ENCODE measurements at places on chromosomes 12 and 14.

DNA sequence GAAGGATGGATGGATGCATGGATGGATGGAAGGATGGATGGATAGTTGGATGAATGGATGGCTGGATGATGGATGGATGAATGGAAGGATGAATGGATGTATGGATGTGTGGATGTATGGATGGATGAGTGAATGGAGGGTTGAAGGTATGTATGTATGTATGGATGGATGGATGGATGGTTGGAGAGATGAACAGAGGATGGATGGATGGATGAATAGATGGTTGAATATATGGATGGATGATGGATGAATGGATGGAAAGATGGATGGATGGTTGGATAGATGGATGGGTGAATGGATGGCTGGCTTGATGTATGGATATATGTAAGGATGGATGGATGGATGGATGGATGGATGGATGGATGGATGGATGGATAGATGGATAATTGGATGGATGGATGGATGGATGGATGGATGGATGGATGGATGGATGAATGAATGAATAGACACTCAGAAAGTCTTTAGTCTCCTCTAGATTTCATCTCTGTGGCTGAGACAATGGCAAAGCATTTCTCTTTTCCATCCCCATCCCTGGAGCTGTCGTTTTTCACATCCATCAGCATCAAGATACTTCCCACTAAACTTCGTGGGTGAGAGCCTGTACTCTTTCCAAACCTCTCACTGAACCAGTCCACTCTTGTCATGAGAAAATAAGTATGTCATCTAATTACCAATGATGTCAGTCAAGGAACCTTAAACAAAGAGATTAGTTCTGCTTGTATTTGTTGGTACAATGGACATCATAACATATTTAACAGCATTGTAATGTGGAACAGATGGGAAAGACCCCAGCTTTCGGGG lies 74.8 kb upstream of the CLMN start:
- DNase-seq: no peak

GRCh38 chr12:109741286-109741969 lies 27.8 kb downstream of the FAM222A start:
- DNase-seq: no peak

DNA sequence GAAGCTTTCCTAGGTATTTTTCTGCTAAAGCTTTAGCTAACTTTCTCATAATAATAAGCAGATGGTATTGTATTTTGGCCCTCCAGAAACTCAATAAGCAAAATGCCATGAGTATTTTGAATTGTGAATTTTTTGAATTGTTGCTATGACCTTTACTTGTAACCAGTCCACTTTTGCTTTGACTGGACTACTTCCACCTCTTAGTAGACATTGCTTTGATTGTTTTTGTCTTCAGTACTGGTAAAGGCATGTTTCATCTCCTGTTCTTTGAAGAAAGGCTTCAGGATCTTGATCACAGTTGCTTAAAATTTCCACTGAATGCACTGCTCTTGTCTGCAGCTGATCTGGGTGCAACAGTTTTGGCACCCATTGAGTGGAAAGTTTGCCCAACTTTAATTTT lies 102.3 kb downstream of the TRMT5 start:
- no peak for DNase-seq

GRCh38 chr12:50057896-50058670 lies 687 bp downstream of the ASIC1 start:
- no peak for DNase-seq

DNA sequence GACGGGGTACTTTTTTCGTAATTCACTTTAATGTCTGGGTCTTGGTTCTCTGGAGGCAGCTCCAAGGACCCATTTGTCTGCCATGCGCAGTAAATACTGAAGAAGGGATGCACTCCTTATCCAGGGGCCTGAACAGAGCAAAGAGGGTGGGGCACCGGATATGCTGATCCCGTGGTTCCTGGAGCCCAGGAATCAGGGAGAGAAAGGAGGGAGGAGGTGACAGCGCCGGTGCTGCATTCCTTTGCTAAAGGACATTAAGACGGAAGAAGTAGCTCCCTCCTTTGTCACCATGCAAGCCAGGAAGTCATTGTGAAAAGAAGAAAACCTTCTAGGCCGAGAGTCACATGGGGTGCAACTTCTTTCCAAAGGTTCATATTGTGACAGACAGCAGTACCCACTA lies 1057.7 kb downstream of the VRK1 start:
- no peak for DNase-seq

GRCh38 chr12:38391007-38391406 lies 74.4 kb downstream of the ALG10B start:
- no peak for DNase-seq

GRCh38 chr14:45125754-45126153 lies 8.5 kb downstream of the FKBP3 start:
- no peak for DNase-seq

DNA sequence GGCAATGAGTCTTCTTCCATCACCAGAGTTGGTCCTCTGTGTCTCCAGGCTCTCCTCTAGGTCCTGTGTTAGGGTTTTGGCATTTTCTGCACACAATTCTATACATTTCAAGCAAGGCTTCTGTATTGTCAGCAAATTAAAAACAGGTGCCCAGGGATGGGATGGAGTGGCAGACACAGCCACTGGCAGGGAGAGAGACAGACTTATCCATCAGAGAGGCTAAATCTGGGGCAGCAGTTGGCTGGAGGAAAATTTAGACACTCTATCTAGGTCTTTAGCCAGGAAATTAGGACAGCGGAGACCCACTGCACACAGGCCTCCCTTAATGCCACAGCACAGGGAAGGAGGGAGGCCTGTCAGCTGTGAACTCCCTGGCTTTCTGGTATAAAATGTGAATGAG lies 20.2 kb downstream of the PLEKHD1 start:
- no peak for DNase-seq

GRCh38 chr12:53482626-53483168 lies 16.6 kb downstream of the MAP3K12 start:
- no peak for DNase-seq

GRCh38 chr12:130799051-130799450 lies 40.0 kb downstream of the STX2 start:
- DNase-seq: no peak

DNA sequence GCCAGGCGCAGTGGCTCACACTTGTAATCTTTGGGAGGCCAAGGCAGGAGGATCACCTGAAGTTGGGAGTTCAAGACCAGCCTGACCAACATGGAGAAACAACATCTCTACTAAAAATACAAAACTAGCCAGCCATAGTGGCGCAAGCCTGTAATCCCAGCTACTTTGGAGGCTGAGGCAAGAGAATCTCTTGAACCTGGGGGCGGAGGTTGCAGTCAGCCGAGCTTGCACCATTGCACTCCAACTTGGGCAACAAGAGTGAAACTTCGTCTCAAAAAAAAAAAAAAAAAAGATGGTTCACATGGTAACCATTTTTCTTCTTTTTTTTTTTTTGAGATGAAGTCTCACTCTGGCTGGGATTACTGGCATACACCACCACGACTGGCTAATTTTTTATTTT lies 35.3 kb downstream of the SLC2A14 start:
- no peak for DNase-seq

DNA sequence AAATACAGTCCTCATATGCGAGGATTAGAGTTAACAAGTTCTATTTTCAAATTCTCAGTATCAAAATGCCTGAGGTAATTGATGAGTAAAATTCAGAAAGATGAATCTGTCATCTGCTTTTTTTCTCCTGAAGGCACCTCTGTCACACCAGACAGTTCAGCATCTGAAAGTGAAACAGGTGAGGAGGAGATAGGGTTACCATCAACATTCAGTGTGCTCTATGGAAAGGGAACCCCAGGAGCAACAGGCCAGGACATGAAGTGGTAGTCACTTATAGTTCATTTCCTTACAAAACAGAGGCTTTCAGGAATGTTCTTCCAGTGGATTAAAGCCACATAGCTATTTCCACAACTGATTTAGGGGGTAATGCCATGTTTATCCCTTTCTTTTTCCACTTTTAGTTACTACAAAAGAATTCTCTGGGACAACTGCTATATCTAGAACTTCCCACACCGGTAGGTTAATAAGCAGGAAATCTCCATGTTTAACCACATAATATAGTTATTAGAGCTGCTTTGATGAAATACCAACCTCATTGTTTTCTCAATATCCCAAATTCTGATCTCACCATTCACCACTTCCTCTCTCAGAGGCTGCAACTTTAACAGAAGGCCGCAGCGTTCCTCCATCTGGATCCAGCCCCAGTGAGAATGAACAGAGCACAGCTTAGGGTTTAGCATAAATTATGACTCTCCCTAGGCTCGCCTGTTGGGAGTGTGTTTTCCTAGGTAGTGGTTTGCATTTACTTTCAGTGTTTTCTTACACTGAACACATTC lies 177.0 kb upstream of the CNTN1 start:
- no peak for DNase-seq

- no peak for DNase-seq
These were observed 44.4 kb downstream of the GIT2 start for GRCh38 chr12:109951751-109952150.

- DNase-seq: no peak
These were observed 124.3 kb downstream of the RASSF9 start for GRCh38 chr12:85711735-85712390.

DNA sequence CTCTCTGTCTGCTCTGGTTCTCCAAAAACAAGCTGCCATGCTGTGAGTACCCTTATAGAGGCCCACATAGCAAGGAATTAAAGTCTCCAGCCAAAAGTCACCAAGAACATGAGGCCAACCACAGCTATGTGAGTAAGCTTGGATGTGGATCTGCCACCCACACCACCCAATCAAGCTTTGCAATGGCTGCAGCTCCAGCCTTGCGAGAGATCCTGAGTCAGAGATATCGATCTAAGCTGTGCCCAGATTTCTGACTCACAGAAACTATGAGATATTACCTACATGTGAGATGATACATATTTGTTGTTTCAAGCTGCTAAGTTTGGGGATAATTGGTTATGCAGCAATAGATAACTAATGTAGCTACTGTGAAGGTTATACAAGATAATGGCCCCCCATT lies 15.5 kb upstream of the TMEM233 start:
- DNase-seq: no peak

- no peak for DNase-seq
These were observed 336.1 kb downstream of the BCL11B start for GRCh38 chr14:98935921-98936320.

DNA sequence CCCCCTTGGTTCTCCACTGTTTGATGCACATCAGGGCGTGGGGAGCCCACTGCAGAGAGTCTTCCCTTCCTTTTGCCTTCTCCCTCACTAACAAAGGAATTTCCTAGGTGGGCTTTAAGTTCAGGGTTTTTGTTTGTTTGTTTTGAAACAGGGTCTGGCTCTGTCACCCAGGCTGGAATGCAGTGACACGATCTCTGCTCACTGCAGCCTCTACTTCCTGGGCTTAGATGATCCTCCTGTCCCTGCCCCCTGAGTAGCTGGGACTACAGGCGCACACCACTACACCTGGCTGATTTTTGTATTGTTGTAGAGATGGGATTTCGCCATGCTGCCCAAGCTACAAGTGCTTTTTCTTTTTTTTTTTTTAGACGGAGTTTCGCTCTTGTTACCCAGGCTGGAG lies 33.8 kb downstream of the EP400 start:
- DNase-seq: no peak

GRCh38 chr14:75699331-75699730 lies 38.3 kb downstream of the TTLL5 start:
- DNase-seq: no peak

DNA sequence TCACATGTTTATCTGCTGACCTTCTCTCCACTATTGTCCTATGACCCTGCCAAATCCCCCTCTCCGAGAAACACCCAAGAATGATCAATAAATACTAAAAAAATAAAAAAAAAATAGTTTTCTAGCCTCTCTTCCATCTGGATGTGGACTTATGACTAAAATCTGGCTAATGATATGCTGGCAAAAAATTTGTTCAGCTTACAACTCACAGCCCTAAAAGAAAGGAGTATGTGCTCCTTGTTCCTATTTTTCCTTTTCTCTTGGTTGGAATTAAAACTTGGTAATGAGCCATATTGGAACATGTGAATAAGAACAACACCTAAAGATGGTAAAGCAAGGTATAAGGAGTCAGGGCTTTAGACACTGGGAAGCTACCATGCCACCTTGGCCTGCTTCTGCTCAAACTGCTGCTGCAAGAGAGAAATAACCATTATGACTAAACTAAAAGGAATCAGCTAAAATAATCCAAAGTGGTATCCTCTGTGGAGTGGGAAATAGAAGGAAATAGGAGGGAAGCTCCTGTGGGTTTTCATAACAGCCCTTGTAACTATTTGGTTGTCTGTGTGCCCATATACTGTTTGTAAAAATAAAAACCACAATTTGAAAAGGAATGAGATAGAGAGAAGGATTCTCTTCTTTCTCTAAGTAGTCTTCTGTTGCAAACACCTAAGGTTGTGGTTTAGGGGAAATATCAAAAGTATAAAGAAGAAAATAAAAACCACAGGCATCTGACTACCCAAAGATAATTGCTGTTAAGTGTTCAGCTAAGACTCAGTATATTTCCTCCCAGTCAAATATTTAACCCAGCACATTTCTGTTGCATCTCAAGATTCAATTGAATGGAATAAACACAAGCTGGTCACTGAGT lies 53.8 kb downstream of the SDR9C7 start:
- DNase-seq: no peak

DNA sequence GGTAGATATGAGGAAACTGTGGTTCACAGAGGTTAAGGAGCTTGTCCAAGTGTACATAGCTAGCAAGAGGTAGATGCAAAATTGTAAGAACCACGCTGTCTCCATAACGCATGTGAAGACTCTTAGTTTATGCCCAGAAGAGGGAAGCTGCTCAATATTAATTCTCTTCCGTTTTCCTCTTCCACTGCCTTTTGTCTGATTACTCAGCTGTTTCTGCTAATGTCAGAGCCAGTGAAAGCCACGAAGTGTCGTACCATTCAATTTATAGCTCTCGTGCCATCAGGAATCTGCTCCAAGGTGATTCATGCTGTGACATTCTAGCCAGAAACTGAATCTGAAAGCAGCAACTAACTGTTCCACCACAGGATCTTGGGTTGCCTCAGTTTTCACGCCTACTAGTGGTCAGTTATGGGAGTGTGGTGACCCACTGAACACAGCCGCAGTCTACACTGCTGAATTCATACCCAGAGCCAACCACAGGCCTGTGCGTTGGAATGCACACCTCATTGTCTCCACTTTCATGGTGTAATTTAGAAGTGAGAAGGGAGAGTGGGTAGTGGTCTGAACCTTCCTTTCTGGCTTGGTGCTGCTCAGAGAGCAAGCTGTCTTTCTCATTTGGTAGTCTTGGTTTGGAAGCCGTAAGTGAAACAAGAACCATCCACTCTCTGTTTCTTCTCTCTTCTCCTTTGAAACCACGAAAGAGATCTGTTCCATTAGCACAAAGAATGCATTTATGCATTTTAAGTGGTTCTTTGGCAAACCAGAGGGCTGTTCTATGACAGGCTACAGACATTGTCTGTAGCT lies 74.2 kb upstream of the NAP1L1 start:
- peak; percentile 87 for DNase-seq

- no peak for DNase-seq
These were observed 418.6 kb downstream of the NELL2 start for GRCh38 chr12:44457465-44457864.

Measured in GM04504 (cell line).